GM12864 (cell line): ENCODE measurements at places on chromosomes 6 and 20.

- DNase-seq = no peak
Observed at GRCh38 chr6:25777856-25778649, 23.5 kb downstream of the SLC17A4 start.

- no peak for DNase-seq
Observed at GRCh38 chr6:96761794-96762193, 75.5 kb downstream of the GPR63 start.

DNA sequence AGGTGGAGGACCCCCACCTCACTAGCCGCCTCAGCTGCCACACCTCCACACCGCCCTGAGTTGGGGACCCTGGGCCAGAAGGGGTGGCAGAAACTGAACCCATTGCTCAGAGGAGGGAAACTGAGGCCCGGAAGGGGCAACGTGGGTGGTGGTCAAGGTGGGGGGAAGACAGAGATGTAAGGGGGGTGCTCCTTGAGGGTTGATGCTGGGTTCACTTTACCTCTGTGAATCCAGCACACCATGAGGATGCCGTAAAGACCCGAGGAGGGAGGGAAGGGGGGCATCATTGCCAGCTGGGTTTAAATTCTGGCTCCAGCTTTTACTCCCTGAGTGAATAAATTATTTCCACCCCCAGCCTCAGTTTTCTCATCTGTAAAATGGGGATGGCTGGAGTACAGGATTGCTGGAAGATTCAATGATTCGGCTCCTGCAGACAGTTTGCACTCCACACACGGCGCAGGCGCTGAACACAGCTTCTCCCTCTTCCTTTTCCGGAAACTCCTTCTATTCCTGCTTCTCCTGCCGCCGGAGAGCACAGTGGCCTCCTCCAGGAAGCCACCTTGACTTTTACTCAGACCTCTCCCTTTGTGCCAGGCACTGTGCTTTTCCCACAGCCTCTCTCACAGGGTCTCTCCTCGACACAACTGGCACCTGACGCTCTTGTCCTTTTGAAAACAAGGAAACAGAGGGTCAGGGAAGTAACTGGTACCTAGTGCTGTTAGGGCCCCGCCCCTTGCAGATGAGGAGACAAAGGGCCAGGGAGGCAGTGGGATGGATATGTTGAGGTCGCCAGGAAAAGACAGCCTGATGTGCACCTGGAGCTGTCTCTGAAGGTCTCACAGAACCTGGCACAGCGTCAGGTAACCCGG is 59.4 kb downstream of the UBE2V1 start:
- no peak for DNase-seq

DNA sequence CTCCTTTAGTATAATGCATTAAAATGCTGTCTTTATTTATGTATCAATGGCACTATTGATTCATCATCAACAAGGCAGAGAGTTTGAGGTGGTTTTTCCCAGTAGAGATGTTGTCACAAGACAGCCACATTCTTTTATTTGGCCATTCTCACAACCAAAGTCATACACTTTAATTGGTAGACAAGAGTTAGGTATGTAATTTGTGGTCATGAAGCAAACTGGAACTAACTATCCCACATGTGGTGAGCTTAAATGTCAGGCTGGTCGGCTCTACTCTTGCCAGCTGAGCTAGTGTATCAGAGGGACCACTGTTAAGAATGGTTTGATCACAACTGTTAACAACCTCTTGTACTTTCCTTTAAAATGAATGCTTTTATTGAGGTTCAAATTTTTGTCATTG is 714.6 kb downstream of the CD109 start:
- DNase-seq = no peak

DNA sequence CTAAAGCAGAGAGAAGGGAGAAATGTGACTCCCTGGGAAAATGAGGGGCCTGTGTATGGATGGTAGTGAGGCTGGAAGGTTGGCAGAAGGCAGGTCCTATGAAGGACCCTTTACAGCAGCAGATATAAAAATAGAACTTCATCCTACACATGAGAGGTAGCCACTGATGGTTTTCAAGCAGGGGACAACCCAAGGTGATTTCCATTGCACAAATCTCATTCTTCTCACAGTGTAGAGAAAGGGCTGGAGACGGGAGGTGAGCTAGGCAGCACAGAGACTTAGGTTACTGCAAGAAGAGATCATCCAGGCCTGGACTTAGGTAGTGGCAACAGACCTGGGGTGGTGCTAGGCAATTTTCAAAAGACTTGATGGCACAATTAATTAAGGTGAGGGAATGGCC is 30.7 kb downstream of the TRAM2 start:
- no peak for DNase-seq

- no peak for DNase-seq
Observed at GRCh38 chr6:21501021-21501354, 92.6 kb upstream of the SOX4 start.

- no peak for DNase-seq
Observed at GRCh38 chr6:136446579-136447187, 103.5 kb downstream of the MAP7 start.

DNA sequence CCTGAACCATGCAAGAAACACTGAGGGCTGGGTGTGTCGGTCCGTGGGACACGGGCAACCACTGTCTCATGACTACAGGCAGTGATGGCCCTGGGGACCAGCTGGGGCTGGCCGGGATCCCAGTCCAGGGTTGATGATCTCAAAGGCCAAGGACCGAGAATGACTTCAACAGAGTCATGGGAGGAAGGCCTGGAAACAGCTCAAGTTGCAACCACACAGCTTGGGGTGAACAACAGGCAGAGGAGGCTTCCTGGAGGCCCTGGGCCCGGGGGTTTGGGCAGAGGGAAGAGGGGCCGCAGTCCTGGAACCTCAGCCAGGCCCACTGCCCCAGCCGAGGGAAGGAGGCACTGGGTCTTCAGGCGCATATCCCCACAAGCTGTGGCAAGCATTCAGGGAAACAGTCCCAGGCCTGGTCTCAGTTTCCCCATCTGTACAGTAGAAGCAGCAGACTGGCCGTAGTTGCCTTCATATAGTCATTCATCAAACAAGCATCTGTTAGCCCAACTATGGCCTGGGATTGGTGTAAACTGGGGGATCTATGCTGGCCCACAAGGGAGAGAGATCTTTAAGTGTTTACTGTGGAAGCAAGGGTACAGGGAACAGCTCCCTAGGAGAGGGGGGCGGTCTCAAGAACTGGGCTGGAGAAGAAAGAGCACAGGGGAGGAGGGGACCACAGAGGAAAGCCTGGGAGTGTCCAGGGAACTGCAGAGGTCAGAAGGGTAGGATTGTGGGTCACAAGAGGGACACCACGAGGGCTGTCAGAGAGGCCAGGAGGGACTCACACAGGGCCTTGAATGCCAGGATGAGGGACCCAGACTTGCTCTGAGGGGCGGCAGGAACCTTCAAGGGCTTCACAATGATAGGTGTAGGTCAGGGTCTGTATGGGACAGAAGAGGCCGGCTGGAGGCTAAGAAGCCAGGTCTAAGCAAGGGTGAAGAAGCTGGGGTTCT is 2.1 kb downstream of the MYL9 start:
- DNase-seq = no peak

DNA sequence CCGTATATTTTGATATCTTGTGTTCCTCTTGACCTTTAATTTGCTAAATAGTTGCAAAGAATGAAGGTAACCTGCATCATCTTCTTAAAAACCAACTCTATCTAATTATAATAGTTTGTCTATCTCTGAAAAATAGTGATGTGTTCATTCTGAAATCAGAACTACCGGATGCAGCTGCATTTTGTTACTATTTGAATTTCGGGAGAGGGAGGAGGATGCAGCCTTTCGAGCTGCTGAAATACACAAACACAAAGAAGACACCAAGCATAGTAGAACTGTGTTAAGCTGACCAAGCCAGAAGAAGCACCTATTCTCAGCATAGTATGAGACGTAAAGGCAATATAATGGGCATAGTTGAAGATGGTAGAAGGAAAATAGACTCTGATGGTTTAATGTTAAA is 33.1 kb downstream of the PTPN1 start:
- DNase-seq = no peak

DNA sequence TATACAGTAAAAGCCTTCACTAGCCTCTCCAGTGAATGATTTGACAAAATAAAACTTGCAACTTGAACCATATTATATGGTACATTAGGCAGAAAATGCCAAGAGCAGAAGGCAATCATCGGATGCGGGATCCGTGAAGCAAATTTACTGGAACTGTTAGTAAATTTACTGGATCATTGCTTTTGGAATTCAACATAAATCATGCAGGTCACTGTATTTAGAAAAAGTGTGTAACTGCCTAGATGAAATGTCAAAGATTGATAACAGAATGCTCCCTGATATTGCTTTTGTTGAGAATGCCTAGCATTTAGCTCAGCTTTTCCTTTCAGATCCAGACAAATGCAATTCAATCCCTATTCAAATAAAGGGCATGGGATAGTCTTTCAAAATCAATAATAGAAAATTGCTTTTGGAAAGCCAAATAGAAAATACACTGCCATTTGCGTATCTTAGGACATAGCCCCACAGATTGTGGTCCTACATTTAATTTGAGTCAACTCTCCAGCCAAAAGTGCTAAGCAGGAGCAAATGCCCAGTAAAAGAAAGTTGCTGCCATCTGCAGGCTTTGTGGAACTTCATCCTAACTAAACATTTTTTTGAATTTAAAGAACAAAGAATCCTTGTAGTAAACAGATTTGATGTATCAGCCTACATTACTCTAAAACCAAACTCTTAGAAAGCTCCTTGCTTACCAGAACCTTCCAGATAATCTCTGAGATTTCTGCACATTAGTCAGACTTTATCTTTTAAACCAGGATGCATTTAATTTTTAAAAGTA is 109.5 kb upstream of the HSF2 start:
- DNase-seq = no peak

GRCh38 chr6:131733376-131734016 is 22.7 kb upstream of the CTAGE9 start:
- DNase-seq = no peak

DNA sequence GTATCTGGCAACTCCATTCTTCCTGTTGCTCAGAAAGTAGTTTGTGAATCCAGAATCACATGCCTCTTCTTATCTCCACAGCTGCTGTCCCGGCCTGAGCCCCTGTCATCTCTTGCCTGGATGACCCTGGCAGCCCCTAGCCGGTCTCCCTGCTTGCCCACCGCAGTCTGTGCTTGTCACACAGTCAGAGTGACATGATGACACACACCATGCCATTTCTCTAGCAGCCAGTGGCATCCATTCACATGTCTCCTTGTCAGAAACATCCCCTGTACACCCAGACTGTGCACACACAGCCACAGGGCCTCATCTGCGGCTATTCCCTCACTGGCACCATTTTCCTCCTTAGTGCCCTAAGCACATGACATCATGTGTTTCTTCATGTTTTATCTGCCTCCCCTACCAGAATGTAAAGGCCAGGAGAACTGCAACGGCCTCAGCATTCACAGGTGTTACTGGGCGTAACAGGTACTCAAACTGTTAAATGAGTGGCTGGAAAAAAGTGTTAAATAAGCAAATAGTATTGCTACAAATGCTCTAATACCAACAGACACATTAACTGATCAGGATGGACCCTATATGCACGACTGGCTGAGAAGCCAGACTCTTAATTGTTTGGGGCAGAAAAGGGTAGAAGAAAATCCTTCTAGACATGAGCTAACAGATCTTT is 9.6 kb downstream of the ABHD12 start:
- no peak for DNase-seq

DNA sequence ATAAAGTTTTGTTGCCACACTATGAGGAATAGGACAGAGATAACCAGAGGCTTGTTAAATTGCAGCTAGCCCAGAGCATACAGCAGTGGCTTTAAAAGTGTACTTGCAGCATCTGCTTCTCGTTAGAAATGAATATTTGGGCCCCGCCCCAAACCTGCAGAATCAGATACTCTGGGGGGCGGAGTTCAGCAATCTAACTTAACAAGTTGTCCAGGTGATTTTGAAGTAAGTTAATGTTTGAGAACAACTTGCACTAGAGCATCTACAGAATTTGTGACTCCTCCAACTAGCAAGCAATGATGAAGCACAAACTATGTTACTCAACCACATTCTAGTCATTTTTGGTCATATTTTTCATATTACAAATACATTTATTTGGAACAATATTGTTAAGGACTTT is 10.6 kb upstream of the SUPT3H start:
- no peak for DNase-seq

GRCh38 chr6:141153563-141153962 is 979.2 kb upstream of the GJE1 start:
- DNase-seq = no peak

GRCh38 chr6:52514514-52514913 is 62.3 kb downstream of the TRAM2 start:
- no peak for DNase-seq

- no peak for DNase-seq
Observed at GRCh38 chr20:47631078-47631477, 129.4 kb downstream of the NCOA3 start.

- DNase-seq = no peak
Observed at GRCh38 chr6:48068278-48069251, 42.4 kb downstream of the PTCHD4 start.

- DNase-seq = no peak
Observed at GRCh38 chr20:48196001-48196400, 410.7 kb upstream of the SULF2 start.
